Dermis microvascular lymphatic vessel endothelial cell (primary cell): ENCODE measurements at places on chromosomes 11 and 22.
A peak's percentile ranks its signal among the peaks of the same experiment; 100 is the strongest.

- DNase-seq: no peak
These were observed 17.3 kb downstream of the PGM2L1 start for GRCh38 chr11:74380746-74381439.

- peak; percentile 46 for DNase-seq
These were observed 16.1 kb upstream of the APOA1 start for GRCh38 chr11:116853461-116854073.

- DNase-seq: peak; percentile 86
These were observed 7.9 kb upstream of the SH3BP1 start for GRCh38 chr22:37631448-37632173.

GRCh38 chr11:130881475-130882137 lies 34.7 kb downstream of the SNX19 start:
- DNase-seq: no peak

DNA sequence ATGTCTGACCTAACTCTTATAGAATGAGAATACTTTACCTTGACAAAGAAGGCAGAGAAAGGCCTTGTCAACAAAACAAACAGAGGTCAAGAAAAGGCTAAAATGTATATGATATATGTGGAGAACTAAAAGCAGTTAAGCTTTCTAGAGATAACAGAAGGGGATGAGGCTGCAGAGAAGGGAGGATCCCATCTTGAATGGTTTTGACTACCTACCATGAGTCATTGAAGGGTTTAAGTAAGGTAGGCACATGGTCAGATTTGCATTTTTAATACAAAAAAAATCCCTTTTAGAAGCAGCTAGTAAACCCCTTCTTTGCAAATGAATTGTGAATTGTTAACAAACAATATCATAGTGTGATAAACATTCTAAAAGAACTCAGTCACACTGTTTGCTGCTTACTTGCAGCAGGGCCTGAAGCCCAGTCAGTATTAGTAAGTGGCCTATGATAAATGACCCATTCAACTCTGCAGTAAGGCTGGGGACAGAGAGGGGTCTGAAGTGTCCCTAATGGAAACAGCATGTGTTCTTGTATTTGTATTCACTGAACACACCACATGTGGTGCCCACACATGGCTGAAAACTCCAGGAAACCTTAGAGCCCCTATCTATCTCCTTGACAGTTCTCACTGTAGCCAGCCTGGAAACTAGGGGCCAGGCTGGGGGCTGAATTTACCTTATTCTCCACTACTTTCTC lies 328.8 kb upstream of the PITPNB start:
- DNase-seq: no peak

DNA sequence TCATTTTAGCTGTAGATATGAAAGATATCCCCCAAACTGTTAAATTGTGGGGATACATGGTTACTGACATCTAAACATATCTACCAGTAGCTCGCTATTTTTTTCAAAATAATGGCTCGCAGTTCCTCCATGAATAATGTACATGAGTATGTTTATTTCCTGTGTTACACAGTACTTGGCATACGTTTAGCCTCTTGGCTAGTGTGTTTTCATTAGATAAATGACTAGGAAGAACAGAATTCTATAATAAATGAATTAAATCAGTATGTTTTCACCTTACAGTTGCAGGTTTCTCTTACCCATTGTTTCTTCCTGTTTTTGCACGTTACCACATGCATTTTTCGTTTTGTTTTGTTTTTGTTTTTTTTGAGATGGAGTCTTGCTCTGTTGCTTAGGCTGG lies 21.8 kb downstream of the RNF169 start:
- peak; percentile 55 for DNase-seq

- DNase-seq: no peak
These were observed 57.3 kb downstream of the TP53I11 start for GRCh38 chr11:44893308-44893822.

GRCh38 chr11:121281698-121282097 lies 10.9 kb upstream of the SC5D start:
- DNase-seq: no peak

GRCh38 chr11:12938590-12939247 lies 70.4 kb upstream of the RASSF10 start:
- DNase-seq: no peak

DNA sequence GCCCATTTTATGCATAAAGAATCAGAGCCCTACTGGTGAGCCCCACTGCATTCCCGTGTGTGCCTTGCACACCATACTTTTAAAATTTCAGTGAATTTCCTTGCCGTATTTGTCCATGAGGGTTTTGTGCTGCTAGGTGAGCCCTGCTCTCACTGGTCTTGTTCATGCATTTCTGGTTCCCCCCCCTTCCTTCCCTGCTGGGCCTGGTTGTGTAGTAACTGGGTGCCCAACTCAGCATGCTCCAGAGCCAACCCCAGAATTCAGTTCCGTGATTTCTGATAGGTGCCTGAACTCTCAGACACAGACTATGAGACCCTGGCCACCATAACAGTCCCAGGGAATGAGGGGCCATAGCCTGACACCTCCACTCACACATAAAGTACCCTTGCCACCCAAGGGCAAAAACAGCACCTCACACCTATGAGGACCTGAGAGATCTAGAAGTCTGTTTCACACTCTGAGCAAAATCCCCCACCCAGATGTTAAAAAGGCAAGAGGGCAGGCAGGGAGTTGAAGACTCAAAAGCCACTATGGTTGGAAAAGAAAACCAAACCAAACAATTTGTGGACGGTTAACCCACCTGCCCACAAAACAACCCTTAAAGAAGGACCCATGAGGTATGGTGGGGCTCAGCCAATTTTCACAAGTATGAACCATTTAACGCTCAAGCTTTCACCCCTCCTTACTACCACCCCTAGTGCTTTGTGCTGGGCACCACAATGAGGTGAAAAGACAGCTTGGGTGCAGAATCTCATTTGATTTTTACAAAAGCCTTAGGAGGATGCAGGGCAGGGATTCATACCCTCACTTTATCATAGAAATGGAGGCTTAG lies 16.8 kb upstream of the IL10RA start:
- no peak for DNase-seq

GRCh38 chr11:128827191-128827893 lies 39.8 kb downstream of the KCNJ1 start:
- no peak for DNase-seq

- DNase-seq: no peak
These were observed 19.6 kb downstream of the BRD1 start for GRCh38 chr22:49807780-49808708.

DNA sequence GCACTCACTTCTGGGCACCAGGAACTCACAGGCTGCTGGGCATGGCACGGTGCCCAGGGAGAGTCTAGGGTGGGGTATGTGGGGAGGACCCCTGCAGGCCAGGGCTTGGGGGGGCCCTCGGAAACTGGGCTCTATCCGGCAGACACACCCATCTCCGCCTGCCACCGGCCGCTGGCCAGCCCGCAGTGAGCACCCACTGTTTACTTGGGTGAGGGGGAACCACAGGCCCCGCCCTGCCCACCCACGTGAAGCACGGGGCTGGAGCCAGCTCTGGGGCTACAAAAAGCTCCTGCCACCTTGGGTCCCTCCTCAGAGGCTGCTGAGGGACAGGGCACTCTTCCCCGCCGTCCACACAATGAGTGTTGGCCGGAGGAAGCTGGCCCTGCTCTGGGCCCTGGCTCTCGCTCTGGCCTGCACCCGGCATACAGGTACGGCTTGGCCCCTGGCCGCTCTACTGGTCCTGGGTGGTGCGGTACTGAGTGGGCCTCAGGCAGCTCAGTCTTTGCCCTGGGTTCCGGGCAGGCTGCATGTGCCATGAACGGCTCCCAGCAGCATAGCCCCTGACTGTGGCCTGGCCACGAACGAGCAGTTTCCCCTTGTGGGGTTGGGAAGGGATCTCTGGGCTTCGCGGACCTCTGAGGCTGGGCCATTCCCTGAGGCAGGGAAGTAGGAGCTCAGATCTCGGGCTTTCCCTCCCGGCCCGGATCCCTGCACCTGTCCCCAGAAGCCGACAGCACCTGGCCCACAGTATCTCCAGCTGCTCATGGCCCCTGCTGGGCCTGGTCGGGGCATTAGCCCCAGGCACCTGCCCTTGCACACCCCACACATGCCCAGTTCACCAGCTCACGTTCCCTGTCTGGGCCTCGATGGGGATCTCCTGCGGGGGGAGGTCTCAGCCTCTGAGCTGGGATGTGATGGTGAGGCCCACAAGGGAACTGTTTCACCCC lies at the start of gene MUC5AC:
TSS of gene MUC5AC (plus strand) at position 309 of the 947 bp plus-strand sequence. CDS start at position 356, 47 bp downstream.
- no peak for DNase-seq

GRCh38 chr22:29690476-29690875 lies 29.3 kb upstream of the CABP7 start:
- no peak for DNase-seq

- no peak for DNase-seq
These were observed 641.6 kb upstream of the TENM4 start for GRCh38 chr11:80082406-80082805.

DNA sequence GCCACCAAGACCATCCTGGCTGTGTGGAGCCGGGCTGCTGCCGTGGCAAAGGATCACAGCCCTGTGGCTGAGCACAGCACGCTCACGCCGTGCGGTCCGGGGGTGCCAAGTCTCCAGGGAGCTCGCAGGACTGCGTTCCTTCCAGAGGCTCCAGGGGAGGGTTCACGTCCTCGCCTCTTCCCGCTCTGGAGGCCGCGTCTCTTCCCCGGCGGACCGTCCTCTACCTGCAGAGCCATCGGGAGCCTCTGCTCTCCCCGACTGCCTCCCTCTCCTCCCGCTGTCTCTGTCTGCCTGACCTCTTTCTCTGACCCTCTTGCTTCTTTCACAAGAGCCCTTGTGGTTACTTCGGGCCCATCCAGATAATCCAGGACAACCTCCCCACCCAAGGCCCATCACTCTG lies 11.4 kb upstream of the MUC5AC start:
- DNase-seq: no peak

GRCh38 chr22:50305393-50305922 lies 2.0 kb downstream of the PLXNB2 start:
- no peak for DNase-seq

GRCh38 chr11:811446-812245 lies 1.9 kb downstream of the RPLP2 start:
- DNase-seq: peak; percentile 47

DNA sequence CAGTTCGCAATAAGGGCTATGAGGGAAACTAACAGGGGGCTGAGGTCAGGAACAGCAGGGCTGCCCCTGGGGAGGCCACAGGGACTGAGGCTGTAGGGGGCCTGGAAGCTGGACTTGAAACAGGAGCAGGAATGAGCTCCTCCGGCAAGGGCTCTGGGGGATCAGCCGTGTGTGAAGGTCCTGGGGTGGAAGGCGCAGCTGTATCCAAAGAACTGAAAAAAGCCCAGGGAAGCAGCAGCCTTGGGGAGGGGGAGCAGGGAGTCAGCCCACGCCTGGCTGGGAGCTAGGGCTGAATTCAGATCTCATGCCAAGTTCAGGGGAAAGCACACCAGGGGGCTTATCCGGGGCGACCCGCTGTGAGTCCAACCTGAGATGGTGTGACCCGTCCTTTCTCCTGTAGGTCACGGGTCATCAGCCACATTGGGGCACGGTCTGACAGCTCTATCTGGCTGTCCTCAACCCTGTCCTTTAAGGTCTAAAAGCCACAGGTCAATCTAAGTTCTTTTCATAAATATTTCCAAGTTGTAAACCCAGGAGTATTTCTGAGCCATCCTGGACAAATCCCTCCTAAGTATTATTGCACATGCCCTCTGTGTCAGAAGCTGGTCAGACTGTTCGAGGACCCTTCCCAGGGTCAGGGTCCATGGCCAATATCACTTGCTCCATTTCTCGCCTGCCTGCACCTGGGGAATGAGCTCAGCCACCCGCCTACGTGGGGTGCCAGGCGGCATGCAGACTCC lies 18.0 kb downstream of the TP53AIP1 start:
- DNase-seq: no peak
